Fibroblast of the aortic adventitia (primary cell): ENCODE measurements at places on chromosomes 5 and 9. TPM values are rescaled to one million over a fixed set of nuclear protein-coding genes. Genes with fewer than 3 reads are reported as not detected.

GRCh38 chr9:124414612-124415011, 630 bp downstream of the PSMB7 start:
- no peak for DNase-seq

DNA sequence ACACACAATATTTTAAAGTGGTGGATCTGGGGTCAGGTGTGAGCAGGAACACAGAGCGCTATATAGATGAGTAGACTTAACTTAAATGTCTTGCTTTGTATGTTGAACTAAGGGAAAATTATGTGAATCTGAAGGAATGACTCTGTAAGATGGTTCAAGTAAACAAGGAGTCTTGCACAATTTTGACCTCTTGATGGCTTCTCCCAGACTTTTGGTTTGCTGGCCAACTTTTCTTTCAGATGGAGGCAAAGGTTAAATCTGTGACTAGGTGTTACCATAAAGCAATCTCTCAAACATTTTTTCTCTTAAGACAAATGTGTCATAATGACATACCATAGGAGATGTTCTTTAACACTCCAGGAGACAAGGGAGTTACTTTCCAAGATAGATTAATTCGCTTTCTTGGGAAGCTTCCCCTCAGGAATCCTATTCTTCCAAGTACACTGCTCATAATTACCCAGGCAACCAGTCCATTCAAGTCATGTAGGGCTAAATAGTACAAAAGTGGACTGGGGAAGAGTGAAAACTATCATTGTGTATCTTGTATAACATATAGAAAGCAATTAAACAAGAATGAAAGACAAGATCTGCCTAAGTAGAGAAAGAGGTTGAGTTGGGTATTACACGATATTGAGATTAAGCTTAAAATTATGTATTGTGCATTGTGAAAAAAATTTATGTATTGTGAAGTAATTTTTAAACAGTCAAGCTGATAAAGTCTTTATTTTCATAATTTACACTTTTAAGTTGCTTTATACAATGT, 60.3 kb upstream of the SLC27A6 start:
- DNase-seq, result no peak

Gene ATP6V1G1
- total RNA-seq, result 88.2 and 128 TPM in 2 replicates

GRCh38 chr9:33510262-33511183, 13.5 kb upstream of the ANKRD18B start:
- peak; percentile 73 for DNase-seq

Gene PCDHGB5
- 8.5 and 19.9 TPM in 2 replicates for total RNA-seq

DNA sequence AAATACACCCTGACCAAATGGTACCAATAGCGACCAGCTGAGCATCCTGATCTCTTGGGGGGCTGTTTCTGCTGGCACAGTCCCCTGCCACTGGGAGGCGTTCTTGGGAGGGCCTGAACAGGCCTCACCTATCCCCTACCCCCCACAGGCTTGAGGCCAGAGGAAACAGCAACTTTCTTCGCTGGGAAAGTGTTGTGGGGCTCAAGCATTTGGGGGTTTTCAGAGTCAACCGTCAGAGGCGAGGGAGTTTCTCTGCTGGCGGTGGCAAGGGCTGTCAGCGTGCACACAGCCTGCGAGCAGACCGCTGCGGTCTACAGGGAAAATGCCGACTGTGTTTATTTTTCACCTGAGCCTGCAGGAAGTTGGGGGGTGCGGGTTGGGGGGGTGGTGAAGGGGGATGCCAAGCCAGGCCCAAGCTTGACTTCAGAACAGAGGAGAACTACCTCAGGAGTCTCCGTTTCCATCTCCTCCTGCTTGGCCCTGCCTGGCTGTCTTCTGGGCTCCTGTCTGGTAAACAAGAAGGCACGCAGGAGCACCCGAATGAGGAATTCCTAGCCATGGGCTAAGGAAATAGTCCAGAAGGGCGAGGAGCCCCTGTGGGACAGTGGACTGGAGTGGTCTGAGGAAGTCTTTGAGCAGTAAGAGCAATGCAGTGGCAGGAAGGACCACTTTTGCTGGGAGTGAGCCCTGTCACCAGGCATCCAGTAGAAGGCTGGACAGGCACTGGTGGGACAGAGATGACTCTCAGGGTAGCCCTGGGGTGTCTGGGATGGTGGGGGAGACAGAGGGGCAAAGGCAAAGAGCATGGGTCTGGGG, 18.1 kb downstream of the TCF7 start:
- no peak for DNase-seq

DNA sequence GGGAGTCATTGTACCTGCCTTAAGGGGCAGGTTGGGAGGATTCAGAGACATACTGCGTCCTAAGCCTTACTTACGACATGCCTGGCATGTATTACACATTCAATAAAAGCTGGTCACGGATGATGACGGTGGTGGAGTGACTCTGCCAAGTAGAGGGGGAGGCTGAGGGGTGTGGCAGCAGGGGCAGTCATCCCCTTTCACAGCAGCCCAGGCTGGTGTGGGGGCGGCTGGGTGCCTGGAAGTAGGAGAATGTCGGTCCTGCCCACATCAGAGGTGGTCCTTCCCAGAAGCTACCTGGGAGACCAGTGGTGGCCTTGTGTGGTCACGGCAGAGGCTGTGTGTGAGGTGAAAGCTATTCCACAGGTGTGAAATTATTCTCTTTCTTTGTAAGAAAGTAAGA, 8.9 kb downstream of the ZBTB34 start:
- DNase-seq, result no peak

Gene CDKN2B-AS1
- 6.4 and 12.9 TPM in 2 replicates for total RNA-seq

DNA sequence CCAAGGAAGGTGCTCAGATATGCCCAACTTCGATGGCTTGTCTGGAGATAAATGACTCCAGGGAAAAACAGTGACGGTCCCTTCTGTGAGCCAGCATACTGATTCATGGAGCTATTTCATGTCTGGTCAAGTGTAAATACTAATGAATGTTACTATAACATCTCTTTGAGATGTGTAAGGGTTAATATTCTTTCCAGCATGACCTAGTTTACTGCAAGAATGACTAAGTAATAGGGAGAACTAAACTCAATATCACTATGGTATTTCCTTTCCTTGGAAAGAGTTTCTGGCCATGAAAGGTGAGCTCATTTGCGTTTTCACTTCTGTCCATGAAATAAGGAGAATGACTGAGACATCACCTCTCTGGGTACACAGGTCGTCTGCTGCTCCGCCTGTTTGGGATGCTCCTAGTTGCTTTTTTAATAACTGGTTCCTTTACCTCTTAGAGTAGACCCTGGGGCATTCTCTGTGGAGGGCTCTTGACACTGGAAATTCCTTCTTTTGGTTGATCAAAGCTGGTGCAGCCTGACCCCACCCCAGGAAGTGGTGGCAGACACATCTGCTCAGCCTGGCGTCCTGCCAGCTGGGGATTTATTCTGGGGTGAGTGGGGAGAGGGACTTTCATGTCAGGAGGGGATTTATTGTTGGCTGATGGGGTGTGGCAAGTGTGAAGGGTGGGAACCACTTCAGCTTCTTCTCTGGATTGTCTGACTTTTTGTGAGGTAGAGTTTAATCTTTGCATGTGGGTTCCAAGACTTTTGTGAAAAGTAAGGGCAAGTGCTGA, 250.0 kb upstream of the MPDZ start:
- no peak for DNase-seq

DNA sequence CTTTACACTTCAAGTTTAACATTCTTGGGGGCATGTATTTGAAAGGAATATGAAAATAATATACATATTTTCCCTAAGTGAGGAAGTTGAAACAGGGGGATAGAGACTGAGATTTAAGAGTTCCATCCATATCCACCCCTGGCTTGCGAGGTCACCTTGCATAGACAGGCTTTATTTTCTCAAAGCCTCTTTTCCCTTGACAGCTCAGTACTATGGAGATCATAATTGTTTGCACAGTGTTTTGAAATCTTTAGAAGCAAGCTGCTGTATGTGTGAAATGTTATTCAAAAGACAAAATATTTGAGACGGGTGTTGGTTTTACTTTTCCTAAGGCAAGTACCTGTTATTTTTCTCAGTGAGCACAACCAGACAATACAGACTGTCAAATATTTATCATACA, 163.1 kb downstream of the LRRC70 start:
- DNase-seq, result no peak
